RCC 7860 (cell line): ENCODE measurements at places on chromosomes 12 and 14.

DNA sequence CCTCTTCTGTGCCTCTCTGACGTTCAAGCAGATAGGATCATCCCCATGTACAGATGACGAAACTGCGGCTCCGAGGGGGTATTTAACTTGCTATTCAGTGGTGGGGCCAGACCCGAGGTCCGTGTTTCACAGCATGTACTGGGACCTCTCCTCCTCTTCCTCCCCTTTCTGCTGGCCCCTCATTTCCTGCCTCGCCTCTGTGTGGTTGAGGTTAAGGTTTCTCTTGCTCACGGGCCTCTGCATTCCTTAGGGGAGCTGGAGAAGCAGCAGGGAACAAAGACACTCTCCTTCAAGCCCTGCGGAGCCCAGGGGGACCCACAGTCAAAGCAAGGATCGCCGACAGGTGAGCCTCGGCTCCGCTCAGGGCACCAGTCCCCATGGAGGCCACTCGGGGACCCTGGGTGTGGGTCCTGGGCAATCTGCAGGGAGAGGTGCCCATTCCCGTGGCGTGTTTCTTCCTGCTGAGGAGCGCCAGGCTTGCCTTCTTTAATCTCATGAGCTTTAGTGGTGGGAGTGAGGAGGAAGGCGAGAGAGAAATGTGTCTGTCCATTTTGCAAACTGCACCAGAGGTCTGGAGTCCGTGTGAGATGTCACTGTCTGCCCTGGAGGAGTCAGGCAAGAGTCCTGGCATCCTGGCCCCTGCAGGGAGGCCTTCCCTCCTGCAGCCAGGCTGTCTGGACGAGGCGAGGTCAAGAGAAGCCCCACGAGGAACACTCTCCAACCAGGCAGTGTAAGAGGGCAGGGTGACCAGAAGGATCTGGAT is 45.0 kb downstream of the SLC6A12 start:
- no peak for DNase-seq

- no peak for DNase-seq
Measured at GRCh38 chr12:62263232-62263631, 3.0 kb downstream of the USP15 start.

DNA sequence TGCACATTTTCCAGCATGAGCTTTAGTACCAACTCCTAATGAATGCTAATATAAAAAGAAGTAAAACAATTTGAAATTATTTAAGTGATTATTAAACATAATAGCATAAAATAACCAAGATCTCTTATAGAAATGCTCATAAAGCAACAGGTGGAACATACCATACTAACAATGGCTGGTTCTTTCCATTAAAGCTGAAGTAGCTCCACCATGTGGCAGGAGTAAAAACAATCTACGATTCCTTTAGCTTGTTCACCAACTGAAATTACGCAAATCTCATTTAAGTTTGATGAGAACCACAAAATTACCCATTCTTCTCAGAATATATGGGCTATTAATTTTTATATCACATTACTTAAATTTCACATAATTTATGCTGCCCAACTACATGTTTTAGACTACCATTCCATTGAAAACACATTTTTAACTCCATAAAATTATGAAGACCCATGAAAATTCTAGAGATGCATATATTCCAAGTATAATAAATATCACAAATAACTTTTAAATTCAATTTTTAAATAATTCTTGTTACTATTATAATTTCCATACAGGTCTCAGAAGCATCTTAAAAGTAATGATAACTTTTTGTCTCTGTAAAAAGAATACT is 213.6 kb downstream of the DAD1 start:
- DNase-seq, result no peak

DNA sequence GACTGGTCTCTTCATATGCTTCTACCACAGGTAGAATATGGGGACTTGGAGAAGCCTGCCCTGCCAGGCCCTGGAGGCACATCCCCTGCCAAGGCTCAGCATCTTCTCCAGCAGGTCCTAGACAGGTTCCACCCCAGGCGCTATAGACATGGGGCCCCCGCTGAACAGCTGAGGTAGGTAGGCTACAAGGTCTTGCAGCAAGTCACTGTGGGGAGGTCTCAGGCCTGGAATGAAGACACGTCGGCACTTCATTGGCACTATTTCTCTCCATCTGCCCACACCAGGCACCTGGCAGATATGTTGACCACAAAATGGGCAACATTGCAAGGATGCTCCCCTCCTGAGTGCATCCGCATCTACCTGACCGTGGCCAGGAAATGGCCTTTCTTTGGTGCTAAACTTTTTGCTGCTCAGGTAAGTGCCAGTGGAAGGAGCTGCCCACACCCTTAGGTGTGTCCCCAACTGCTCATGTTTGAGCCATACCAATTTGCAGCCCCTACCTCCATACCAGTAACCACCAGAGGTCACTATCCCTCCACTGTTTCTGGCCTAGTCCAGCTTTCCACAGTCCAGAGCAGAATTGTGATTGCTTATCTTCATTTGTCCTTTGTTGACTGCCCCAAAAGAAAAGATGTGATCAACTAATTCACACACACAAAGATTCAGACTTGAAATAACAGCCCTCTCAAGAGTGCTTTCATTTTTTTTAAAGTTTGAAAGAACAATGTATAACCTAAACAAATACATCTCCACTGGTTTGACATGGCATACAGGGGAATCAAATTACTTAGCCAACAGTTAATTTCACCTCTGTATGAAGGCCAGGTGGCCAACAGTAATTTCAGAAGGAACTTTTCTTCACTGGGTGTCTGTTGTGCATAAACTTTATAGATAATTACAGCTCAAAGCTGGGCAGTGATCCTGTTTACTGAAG is 16.1 kb downstream of the PIGH start:
- peak; percentile 29 for DNase-seq

DNA sequence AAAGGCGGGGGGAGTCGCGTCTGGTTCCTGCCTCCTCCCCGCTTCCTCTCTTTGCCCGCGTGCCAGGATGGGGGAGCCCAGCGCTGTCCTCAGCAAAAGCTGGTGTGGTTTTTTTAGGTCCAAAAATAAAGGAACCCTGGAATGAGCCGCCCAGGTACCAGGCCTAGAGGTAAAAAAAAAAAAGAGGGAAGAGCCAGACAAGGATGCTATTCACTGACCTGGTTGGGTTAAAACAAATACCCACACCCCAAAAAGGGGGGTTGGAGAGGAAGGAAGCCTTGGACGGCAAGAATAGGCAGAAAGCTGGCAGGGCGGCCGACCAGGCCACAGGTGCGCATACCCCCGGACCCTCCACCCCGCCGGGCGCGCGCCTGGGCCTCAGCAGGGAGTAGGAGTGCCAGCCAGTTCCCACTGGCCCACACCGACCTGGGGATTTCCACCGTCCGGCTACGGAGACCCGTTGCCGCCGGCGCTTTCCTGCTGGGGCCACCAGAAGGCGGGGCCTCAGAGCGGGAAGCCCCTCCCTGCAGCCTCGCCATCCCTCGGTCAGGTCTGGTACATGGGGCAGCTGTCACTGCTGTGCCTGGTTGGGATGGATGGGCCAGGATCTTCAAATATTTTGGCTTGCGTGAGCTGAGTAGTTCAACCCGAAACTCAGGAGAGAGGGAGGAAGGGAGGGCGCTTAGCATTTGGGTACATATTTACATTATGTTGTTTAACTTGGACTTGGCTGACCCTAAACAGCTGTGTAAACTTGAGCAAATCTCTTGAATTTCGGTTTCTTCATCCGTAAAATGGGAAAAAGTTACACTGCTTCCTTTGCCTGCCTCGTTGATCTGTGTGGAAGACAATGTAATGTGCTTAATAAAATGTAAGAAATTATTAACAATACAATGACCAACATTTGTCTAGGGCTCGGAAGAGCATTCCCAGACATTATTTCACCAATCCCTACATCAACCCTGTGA is 5.4 kb upstream of the IRF2BPL start:
- DNase-seq, result peak; percentile 70

DNA sequence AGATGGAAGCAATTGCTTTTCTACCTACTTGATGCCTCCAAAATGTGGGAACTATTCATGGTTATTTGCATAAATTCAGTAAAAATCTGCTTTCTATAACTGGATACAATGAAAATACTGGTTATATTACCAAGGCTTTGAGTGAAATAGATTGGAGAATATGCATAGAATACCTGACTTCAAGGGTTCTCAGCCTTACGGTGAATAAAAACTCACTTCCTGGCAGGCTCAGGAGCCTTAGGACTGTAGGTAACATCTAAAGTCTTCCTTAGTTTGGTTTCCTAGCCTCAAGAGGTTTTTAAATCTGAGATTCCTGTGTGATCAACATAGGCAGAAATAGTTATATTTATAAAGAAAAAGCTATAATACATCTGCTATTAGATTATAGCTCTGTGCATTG is 158.6 kb downstream of the SLC41A2 start:
- DNase-seq, result no peak

DNA sequence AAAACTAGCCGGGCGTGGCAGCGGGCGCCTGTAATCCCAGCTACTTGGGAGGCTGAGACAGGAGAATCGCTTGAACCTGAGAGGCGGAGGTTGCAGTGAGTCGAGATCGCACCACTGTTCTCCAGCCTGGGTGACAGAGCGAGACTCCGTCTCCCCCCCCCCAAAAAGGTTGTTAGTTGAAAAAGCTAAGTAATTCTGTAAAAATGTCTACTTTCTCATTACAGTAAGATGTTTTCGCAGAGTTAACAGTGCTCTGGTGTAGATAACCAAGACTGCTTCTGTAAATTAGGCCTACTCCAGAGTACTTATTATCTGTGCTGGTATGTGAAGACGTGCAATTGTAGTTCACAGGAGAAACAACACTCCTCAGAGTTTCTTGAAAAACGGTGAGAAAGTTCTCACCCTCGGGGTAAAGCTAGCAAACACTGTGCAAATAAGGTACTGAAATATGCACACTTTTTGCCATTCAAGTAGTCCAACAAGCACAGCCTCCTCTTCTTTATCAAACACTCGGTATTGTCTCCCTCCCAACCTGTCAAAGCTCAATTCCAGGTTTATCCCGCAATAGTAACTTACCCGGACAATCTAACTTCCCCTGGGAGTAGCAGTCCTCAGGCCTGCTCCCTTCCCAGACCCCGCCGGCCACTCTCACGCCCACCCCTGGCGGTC is 974 bp downstream of the BTBD7 start:
- no peak for DNase-seq

- DNase-seq, result no peak
Measured at GRCh38 chr12:125470838-125471783, 405.9 kb downstream of the AACS start.

DNA sequence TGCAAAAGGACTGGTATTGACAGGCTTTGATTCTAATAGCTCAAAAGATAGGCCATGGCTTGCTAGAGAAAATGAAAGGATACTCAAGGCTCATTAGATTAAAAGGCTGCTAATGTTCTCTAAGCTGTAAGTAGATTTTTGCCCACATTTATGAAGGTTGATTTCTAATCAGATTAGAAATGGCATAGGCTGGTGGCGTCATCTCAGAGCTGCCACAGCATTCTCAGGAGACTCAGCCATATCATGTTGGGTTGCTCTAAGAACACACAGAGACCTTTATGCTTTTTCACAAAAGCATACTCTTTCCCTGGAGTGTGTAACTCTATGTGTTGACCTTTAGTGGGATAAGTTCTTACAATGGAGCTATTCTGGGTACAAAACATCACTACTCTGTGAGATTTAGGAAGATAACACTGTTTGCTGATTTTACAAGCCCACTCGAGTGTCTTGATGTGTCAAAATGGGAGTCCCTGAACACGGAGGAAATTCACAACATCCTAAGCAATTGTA is 576.0 kb downstream of the NRXN3 start:
- no peak for DNase-seq

DNA sequence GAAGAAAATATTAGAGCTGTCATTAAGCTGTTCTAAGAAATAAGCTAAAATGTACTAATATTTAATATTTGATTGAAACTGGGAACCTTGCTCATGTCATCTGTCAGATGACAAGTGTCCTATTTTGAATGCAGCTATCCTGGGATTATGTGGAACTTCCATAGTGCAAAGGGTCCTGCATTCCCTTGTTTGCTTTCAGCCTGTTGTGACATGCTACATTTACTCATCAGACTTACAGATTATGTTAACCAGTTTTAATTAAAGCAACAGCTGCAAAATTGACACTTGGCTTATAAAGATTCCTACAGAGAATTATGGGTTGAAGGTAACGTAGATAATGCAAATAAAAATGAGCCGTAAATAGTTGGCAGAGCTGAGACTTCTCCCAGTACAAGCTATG is 458.4 kb upstream of the RGS6 start:
- no peak for DNase-seq
